GM03348 (cell line): ENCODE measurements at places on chromosomes 5 and 9.
A peak's percentile ranks its signal among the peaks of the same experiment; 100 is the strongest.

DNA sequence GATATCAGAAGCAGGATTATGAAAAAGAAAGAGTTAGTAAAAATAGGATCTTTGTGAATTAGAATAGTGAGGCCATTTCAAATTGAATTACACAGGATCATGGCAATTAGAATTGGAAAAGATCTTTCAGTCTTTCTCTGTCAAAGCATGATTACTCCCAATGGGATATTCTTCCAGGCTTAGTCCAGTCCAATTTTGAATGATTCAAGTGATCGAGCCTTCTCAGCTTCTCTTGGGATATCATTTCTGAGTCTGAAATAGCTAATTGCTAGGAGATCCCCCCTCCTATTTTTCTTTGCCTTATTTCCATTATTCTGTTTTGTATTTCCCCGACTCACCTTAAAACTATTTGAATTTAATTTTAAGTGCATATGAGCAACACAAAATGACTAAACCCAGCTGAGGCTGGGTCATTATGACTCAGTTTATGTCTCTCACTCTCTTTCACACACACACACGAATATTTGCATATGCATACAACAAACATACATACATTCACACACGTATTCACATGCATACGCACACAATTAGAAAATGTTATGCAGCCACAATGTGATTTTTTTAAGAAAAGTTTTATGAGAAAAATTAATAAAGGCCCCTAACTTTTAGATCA is 34.8 kb upstream of the EFNA5 start:
- peak; percentile 23 for DNase-seq

DNA sequence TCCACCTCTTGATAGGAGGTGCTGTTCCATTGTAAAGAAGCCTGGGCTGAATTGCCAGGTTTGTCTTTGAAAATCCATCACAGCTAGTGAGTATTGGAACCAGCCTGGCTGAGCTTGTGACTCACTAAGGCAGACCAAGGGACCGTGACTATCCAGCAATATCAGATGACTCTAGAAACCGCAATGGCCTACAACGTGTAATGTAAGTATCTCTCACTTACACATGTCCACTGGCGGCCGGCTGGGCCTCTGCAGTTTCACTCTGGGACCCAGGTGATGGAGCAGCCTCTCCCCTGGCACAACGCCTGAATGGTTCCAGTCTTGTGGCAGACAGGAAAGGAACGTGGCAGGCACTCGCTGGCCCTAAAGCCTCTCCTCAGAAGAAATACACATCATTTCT is 3.1 kb upstream of the HRH2 start:
- no peak for DNase-seq

GRCh38 chr9:101398930-101399642 is 435 bp downstream of the ZNF189 start:
- no peak for DNase-seq

DNA sequence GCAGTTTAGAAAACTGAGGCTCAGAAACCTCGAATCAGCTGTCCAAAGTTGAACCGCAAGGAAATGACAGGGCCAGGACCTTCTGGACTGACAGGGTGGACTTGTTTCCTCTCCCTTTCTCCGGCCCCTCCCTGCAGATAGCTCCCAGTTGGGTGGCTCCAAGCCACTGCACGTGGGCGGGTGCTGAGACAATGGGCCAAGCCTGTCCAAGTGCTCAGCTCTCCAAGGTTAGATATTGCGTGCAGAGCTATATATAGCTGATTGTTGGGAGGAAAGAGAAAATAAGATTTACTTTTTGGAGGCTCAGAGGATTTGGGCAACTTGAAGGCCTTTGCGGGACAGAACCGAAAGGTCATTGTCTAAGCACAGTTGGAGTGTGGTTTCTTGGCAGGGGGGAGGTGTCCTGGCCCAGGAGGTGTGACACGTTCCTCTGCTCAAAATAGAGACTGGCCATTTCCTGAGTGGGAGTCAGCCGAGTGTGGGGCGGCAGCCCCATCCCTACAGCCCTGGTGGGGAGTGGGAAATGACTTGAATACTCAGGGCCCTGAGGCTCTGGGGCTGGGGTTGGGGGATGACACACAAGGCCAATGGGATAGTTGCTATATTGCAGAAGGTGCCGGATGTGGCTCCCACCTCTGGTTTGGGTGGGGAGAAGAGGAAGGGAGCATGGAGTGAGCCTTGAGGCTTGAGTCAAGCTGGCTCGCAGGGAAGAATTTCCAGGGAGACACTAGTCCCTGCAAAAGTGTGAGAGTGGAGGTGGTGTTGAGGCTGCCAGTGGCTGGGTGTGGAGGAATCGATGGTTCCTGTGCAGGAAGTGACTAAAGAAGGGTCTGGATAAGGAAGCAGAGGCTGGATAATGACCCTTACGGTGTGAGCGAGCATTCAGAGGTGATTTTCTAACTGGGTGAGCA is 44.4 kb upstream of the SMAD5 start:
- DNase-seq = peak; percentile 90

DNA sequence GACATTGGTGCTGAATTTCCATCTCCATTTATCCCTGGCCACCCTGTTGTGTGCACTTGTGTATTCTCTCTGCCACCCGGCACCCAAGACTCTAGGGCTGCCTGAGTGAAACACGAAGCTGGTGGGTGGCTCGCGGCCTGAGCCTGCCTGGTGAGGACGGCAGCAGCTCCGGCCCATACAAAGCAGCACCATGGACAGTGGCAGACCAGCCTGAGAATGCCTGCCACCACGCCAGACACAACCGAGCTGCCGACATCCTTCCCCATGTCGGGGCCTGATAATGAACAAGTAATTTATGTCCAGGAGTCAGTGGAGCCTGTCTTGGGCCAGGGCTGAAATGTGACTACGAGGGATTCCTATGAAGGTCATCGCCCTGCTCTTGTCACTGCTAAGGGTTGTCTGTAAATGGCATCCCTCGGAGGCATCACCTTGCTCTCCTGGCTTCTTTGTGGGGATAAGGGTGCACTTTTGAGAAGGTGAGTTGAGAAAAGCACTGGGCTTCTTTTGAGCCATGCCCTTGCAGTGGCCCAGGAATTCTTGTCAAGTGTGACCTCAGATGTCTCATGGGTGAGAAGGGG is 175.7 kb downstream of the MELK start:
- DNase-seq = peak; percentile 86

GRCh38 chr9:87276327-87276841 is 221.3 kb upstream of the DAPK1 start:
- peak; percentile 71 for DNase-seq

DNA sequence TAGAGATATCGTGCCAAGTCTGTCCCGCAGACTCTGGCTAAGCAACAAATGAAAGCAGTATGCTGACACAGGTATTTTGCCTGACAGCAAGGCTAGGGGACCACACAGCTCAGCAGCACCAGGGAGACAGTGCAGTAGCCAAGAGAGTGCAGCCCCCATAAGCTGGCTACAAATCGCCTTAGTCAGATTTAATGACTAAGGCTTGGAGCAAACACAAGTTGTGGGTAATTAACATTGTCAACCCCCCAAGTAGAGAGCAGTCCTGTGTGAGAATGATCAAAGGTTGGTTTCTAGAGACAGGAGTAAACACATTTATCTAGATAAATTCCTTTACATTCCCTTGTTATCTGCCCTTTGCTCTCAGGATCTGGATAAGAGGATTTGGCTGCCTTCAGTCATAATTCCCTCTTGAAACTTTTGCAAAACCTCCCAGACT is 1434.5 kb upstream of the CDH6 start:
- no peak for DNase-seq

- DNase-seq = peak; percentile 59
Measured at GRCh38 chr9:99365233-99365980, 143.3 kb downstream of the SEC61B start.

GRCh38 chr5:60604771-60605170 is 95.2 kb downstream of the DEPDC1B start:
- no peak for DNase-seq

GRCh38 chr9:107982745-107983144 is 493.2 kb upstream of the KLF4 start:
- DNase-seq = no peak

- DNase-seq = no peak
Measured at GRCh38 chr9:115024925-115025535, 92.9 kb downstream of the TNC start.

DNA sequence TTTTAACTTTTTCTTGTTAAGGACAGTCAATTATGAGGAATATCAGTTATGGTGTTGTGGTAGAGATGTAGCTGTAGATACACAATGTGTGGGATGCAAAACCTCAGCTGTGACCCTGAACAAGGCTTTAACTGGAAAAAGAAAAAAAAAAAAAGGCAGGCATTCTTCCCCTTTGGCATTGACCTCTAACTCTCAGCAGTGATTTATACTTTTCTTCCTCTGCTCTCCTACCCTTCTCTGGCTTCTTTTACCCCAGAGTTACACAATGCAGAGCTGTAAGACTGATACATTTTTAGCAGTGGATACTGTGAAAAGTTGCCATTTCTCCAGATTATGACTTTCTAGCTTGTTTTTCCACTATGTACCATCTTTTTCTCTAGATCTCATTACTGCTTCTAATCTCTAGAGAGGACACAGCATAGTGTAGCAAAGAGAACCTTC is 2.0 kb downstream of the CTNNAL1 start:
- peak; percentile 31 for DNase-seq

DNA sequence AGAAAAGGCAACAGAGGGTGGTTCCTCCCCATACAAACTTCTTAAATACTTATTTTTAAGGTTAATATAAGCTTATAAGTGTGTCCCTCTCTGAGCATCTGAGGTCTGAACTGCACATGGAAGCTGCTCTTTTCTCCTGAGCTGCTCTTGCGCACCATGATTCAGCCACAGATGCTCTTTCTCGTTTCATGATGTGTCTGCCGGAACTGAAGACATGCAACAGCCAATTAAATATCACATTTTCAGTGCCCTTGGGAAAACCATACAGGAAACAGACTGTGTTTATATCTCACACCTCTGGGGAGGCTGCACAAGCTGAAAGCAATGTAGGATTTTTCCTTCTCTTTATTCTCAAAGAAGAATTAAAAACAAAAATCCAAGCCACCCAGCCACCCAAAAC is 96.8 kb upstream of the NREP start:
- no peak for DNase-seq

DNA sequence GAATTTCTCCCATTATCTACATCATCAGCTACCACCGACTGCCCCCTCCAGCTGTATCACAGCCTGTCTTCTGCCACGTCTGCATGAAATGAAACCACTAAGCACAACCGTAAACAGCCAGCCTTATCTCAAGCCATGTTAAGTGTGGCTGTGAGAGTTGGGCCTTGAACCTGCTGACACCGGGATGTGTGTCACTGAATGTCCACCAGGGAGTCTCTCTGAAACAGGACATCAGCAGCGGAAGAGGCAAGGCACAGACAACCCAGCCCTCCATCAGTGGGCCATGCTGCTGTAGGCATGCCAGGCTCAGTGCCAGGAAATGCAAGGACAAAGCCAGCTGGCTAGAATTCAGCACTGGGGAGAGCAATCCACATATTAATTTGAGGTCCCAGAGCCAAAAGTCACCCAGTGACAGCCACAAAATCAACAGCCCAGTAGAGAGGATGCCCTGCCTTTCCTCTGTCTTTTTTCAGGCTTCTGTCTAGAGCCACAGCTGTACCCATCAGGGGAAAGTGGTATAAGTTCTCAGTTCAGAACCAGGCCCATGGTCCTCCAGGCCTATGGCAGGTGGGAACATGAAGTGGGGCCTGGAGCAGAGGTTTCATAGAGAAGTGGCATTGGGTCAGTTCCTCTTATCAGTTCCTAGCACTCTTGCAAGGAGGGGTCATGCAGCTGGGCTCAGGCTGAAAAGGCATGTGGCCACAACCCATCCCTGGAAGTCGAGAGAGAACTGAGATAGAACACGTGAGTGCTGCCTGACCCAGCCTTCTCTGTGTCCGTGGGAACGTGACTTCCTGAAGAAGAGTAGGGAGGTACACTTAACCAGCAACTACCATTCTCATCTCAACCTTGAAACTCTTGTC is 199.4 kb downstream of the ESM1 start:
- peak; percentile 14 for DNase-seq

- no peak for DNase-seq
Measured at GRCh38 chr5:135136546-135136945, 102.5 kb upstream of the PITX1 start.

- DNase-seq = no peak
Measured at GRCh38 chr9:125739436-125739835, 7.7 kb upstream of the PBX3 start.

DNA sequence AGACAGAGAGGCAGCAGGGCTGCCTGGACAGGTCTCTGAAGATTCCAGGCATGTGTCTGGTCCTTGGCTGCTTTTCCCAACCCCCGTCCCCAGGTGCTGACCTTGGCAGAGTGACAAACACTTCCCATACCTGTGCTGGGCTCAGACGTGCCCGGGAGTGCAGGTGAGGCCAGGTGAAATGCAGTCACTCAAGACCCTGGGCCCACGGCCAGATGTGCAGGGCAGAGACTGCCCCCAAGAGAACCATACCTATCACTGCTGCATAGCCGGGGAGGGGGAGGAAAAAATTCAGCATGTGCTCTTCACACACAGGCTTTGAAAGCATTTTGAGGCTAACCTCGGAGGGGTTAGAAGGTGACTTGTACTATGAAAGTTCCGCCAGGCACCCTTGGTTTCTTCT is 22.6 kb downstream of the CCNJL start:
- no peak for DNase-seq

DNA sequence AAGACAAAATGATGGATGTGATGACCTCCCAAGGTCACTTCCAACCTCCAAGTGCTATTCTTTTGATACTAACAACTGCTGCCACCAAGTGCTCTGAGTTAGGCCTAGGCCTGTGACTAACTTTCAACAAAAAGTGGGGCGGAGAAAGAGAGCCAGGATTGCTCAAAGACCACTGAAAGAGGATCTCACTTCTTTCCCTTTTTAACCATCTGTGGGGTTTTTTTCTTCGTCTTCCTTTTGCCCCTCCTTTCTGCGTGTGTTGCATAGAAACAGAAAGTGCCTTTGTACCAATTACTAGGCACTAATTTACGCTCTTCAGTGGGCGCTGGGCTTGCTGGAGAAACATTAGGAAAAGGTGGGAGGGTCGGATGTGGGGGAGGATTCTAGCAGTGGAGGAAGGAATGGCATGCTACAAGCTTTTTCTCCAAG is 8.0 kb downstream of the KLF9 start:
- DNase-seq = no peak

GRCh38 chr5:176176231-176176630 is 62.0 kb upstream of the SIMC1 start:
- DNase-seq = no peak

- no peak for DNase-seq
Measured at GRCh38 chr5:85533341-85534047, 1084.2 kb upstream of the COX7C start.

GRCh38 chr5:6105320-6105719 is 273.0 kb downstream of the MED10 start:
- DNase-seq = no peak

DNA sequence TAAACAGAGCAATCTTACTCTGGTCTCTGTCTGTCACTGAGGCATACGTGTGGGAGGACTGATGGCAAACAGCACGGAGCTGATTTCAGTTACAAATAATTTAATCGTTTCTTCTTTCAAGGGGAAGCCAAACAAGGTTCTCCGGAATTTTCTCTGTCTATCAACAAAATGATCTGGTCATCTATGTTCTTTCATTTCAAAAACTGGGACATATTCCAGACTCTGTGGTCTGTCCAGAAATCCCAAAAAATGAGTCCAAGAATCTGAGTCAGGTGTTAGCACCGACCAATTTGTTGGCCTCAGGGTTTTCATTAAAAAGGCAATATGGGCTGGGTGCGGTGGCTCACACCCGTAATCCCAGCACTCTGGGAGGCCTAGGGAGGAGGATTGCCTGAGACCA is 69.9 kb upstream of the ZNF608 start:
- no peak for DNase-seq
